ENCODE measurements at places on chromosomes 1 and 21.

DNA sequence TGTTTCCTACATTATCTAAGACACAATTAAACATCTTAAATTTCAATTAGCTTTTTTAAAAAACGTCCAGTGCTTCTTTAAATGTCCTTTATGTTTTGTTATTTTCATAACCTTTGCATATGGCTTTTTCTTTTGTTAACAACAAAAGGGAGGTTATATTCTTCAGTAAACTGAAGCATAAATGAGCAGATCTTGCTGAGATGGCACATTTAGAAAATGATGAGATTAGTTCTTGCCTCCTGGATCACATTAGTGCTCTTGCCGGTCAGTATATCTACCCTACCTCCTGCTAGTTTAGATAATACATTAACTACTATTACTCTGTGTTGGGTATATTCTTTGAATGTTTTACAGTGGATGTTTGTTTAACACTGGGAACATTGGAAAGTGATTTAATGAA, 126.1 kb downstream of the DISP1 start:
- DNase-seq, result no peak

DNA sequence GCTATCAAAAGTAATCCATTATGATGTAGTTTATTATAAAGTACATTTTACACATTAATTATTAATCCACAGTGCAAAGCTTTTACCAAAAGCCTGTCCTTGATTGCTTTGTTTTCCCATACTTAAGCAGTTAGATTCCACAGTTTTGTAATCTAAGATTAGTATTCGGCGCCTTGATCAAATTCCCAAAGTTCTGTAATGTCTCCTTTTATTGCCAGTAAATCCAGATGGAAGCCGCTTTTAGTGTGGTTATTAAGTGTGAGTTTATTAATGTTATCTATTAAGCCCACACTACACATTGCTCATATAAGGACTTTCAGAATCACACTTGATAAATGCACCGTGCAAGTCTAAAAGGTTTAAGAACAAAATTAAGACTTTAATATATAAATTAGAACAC, 199.2 kb upstream of the PKN2 start:
- no peak for DNase-seq

DNA sequence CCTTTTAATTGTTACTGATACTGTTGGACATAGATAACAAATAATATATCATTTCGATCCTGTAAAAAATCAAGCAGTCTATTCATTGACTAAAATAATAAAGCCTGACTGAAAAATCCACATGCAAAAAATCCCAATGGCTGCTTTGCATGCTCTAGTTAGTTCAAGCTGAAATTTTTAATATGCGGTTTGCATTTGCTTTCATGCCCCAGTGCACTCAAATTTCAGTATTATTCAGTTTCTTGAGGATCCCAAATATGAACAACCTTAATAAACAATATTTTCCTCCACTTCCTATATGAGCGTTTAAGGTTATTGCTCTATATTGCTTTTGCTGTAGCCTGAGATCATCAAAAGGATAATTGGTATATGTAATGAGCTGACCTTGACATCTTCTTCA, 75.1 kb upstream of the DPH5 start:
- no peak for DNase-seq

GRCh38 chr21:42434884-42435283, 31.2 kb downstream of the UBASH3A start:
- no peak for DNase-seq

DNA sequence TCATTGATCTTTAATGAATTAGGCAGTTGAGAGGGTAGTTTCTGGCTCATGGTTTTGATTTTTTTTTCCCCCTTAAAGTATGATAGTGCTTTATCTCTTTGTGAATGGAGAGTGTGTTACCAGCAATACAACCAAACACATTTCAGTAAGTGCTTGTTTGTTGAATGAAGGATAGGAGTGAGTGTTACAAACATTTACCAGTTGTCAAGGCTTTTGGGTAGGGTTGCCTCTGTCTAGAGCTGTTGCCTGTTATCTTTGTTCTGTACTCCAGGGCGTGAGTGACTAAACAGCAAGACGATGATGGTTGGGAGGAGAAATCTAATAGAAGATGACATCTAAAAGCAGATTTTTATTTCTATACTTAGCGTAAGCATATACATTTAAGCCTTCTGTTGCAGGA, 21.5 kb downstream of the MAP3K7CL start:
- peak; percentile 40 for DNase-seq

DNA sequence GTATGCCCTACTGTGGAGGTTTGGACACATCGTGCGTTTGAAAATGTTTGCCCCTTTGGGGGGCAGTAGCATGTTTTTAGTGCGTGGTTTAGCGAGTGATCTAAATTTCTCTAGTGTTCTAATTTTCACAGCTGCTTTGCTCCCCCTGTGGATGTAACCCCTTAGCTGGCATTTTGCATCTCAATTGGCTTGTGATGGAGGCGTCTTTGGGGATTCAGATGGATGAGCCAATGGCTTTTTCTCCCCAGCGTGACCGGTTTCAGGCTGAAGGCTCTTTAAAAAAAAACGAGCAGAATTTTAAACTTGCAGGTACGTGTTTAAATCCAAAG, 836 bp downstream of the CDC7 start:
- DNase-seq, result peak; percentile 27

DNA sequence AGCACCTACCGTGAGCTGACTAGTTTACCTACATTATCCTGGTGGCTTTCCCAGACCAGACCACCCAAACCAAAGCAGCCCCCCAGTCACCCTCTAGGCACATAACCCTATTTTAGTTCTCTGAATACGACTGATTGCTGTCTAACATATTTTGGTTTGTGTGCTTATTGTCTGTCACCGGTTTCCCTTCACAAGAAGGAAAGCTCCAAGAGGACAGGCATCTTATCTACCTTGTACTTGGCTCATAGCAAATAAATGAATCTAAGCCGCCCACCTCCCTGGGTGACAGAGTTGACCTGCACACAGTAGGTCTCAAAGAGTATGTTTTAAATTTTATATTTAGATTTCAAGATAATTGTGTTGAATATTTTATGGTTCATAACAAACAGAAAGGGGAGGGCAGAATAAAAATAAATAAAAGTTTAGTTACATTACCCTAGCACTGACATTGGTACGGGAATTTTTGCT, 904 bp upstream of the PRDX6 start:
- DNase-seq, result no peak

GRCh38 chr1:26717017-26717491, 21.2 kb downstream of the ARID1A start:
- DNase-seq, result no peak

GRCh38 chr1:50735443-50735842, 224.6 kb downstream of the FAF1 start:
- no peak for DNase-seq

DNA sequence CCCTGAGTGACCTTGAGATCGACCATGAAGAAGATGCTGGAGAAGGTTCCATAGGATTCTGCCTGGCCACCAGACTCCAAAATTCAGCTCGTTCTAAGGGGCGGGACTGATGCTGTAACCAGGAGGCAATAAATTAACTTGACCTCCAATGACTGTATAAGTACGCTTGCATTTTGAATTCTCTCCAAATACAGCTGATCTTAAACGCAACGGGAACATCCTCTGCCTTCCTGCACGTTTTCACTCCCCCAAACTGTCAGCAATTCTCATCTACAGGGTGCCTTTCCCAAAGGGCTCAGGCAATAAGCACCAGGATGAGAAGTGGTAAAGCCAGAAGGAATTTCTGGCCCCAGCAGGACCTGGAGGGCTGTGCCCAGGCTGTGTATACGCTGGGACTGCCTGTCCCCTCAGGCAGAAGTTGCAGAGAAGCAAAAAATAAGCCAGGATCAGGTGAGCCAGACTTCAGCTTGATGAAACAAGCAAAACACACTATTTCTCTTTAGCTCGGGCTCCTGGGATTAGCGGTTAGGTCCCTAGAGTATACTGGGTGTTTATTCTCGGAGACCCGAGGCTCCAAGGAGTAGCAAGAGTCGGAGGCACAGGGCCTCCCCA, 124.8 kb downstream of the LRIG2 start:
- DNase-seq, result no peak

GRCh38 chr1:201631037-201631436, 92.1 kb downstream of the NAV1 start:
- no peak for DNase-seq

GRCh38 chr1:79737193-79737592, 730.7 kb upstream of the ADGRL4 start:
- DNase-seq, result no peak

GRCh38 chr1:207056673-207057072, 3.6 kb downstream of the PFKFB2 start:
- no peak for DNase-seq

GRCh38 chr1:175904808-175905207, 161.4 kb upstream of the TNR start:
- no peak for DNase-seq

GRCh38 chr1:68478662-68479061, 18.2 kb downstream of the DEPDC1 start:
- DNase-seq, result no peak

DNA sequence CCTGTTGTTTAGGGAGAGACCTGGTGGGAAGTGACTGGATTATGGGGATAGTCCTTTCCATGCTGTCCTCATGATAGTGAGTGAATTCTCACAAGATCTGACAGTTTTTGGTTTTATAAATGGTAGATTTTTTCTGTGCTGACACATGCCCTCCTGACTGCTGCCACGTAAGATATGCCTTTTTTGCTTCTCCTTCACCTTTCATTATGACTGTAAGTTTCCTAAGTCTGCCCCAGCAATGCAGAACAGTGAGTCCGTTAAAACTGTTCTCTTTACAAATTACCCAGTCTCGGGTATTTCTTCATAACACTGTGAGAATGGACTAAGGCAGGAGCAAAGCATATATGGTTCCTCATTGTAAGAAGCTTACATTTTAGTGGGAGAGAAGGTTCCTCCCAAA, 1727.2 kb downstream of the NCAM2 start:
- no peak for DNase-seq

DNA sequence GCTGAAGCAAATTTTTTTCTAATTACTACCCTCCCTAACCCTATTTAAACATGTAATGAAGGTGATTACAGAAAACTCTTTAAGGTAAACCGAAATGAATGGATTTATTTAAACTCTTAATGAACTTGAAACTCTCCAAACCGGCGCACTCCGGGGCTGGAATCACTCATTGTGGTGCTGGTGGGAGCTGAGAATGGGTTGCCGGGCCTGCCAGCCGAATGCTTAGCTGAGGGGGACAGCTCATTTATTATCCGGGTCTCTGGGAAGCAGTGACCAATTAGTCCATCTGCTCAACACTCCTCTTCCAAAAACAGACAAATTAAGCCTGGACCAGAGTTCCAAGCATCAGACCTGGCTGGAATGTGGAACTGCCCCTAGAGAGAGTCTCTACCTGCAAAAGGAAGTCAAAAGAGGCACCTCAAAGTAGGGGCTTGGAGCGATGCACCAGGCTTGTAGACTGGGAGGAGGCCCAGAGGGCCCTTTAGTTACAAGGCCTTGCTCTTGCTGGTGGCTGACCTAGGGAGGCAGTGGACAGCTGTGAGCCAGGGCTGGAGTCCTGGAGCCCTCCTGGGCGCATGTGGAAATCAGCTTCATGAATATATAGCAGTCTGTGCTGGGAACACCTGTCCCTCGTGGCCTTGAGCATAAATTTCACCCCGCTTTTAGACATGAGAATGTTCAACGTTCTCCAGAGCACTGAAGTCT, 320.7 kb downstream of the AJAP1 start:
- DNase-seq, result no peak

DNA sequence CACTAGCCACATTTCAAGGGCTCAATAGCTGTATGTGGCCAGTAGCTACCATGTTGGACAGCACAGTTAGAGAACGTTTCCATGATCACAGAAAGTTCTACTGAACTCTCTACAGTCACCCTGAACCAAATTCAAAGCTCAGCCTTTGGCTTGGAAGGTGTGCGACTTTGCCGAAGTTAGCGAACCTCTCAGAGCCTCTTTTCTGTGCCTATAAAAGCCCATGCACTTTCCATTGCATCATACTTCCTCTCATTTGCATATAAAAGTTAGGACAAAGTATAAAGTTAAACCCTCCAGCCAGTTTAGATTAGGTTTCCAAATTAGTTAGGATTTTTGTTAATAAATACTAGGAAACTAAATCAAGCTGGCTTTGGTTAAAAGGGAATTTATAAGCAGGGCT, 4.7 kb upstream of the SLC1A7 start:
- no peak for DNase-seq

DNA sequence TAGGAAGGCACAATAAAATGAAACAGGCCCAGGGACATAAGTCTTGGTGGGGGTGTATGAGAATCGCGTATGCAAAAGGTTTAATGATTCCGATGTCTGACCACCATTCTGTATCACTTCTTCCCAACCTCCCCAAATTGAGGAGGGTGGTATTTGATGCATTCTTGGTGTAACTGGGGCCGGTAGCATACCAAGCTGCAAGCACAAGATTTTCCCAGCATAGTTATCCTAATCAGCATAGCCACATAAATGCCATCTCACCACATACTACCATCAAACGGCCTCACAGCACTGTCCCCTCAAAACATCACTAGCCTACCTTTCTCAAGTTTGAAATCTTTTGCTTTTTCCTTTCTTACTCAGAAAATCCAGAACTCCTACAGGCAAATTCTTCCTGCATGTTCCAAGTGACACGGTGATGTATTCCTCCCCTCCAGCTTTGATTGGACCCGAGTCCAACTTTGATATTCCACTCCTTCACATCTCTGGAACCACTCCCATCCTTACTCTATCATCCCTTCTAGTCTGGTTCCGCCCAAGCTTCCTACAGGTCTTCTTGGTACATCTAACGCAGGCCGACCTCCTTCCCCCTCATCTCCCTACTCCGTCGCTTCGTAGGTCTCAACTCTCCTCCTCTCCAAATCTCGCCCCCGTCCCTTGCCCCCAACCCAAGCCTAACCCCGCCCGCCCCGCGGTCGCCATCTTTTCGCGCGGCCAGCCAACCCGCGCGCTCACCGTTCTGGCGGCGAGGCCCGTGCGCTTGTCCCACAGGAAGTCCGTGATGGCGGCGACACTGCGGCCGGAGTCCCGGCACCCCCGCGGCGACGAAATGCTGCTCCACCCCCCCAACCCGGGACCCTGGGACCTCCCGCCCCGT, 600 bp downstream of the CLK2 start:
- peak; percentile 62 for DNase-seq

DNA sequence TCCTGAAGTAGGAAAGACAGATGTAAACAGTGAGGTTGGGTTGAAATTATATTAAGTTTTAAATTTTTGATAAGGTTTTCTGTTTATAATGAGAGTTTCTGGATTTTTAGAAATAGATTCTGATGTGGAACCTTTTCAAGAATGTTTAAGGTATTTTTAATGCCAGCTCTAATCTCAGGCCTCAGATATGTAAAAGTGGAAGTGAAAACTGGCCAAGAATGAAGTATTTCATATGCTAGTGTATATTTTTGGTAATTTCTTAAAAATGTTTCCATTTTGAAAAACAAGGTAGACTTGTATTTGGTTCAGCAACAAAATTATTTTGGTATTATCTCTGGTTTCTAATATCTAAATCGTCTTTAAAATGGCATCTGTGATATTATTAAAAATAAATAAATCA, 14.4 kb downstream of the IFNAR1 start:
- DNase-seq, result no peak

DNA sequence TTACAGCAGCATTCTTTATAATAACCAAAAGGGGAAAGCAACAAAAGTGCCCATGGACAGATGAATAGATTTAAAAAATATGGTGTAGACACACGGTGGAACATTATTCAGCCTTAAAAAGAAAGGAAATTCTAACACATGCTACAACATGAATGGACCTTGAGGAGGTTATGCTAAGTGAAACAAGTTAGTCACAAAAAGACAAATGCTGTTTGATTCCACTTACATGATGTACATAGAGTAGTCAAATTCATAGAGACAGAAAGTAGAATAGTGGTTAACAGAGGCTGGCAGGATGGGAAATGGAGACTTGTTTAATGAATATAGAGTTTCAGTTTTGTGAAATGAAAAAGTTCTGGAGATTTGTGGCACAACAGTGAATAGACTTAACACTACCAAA, 151.4 kb downstream of the CYYR1 start:
- no peak for DNase-seq

- DNase-seq, result no peak
Observed at GRCh38 chr1:199522936-199523335, 504.6 kb upstream of the NR5A2 start.
